ENCODE measurements at places on chromosomes 6 and 20.

GRCh38 chr6:107539409-107539808, 49.5 kb downstream of the SOBP start:
- no peak for DNase-seq

- DNase-seq, result no peak
Measured at GRCh38 chr20:3732327-3733118, at the start of gene HSPA12B. Gene HSPA12B (plus strand): TSS chr20:3732685. CDS start chr20:3738675, 5,990 bp downstream.

GRCh38 chr20:62704341-62704948, 4.2 kb upstream of the NTSR1 start:
- no peak for DNase-seq

DNA sequence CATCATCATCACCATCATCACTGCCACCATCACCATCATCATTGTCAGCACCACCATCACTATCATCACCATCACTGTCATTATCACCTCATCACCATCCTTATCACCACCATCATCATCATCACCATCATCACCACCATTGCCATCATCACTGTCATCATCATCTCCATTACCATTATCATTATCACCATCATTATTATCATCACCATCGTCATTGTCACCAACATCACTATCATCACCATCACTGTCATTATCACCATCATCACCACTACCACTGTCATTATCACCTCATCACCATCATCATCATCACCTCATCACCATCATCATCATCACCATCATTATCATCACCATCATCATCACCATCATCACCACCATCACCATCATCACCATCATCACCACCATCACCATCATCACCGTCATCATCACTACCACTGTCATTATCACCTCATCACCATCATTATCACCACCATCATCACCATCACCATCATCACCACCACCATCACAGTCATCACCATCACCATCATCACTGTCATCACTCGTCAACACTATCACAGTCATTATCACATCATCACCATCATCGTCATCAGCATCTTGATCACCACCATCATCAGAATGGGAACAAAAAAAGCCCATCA, 191.1 kb downstream of the TTLL2 start:
- DNase-seq, result no peak

- no peak for DNase-seq
Measured at GRCh38 chr20:45701873-45702272, at the start of gene WFDC13. Gene WFDC13 (plus strand): TSS chr20:45702038. CDS start chr20:45702124, 86 bp downstream.

GRCh38 chr6:169824021-169824420, 72.6 kb downstream of the ERMARD start:
- DNase-seq, result no peak

DNA sequence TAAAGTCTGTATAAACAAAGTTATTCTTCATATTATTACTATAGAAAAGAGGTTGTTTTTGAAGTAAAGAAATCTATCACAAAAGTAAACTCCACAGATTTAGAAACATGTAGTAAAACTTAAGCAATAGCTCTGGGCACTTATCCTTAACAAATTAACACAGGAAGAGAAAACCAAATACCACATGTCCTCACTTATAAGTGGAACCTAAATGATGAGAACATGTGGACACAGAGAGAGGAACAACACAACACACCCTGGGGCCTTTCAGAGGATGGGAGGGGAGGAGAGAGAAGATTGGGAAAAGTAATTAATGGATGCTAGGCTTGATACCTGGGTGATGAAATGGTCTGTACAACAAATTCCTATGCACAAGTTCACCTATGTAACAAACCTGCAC, 57.2 kb downstream of the C6orf58 start:
- DNase-seq, result no peak

DNA sequence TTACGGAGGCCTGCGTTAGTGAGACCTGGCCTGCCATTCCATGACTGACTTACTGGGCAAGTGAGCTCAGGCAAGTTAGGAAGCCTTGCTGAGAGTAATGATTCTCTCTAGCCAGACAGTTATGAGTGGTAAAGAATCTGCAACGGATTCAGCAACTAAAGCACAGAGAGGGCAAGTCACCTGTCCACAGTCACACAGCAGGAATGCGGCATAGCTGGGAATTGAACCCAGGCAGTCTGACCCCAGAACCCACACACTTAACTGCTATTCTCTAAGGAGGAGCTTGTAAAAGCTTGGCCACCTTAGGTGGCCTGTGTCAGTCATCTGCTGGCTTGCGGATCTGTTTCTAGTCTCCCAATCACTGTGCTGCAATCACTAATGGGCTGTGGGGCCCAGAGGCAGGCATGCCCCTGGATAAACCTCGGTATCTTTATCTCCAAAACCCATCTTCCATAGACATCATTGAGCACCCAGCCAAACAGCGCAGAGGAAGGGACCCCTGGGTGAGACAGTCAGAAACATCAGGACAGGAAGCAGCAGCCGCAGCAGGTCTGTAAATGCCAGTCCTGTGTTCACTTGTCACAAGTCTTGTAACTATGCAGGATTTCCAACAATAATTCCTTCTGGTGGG, 215.9 kb upstream of the KCNG1 start:
- DNase-seq, result no peak

- DNase-seq, result no peak
Measured at GRCh38 chr20:10550204-10551118, 115.4 kb downstream of the SLX4IP start.

DNA sequence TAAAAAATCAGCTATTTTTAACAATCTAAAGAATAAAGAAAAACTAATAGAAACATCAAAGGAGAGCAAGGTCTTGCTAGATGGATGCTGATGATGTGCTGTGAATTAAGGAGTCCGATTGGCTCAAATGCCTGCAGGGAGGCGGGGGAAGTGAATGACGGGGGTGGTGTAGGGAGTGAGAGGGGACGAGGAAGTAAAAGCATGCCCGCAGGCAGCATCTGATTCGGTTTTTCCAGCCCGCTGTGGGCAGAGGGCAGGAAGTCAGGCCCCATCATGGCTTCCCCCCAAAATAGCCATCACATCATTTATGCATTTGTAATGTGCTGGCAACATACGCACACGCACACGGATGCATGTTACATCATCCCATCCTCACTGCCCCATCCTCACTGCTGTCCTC, 10.3 kb downstream of the RSPO4 start:
- DNase-seq, result no peak
